ENCODE measurements at places on chromosomes 3 and 15.

DNA sequence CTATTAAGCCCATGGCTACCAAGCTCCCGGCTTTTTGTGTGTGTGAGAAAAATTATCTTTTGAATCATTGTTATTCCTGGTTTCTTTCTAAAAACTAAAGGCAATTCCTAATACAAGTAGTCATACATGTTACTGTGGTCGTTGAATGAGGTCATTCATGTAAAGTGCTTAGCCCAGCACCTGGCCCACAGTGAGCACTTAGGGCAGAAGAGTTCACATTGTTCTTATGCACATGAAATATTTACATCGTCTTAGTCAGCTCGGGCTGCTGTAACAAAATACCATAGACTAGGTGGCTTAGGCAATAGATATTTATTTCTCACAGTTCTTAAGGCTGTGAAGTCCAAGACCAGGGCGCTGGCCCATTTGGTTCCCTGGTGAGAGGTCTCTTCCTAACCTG is 216.1 kb downstream of the SHQ1 start:
- DNase-seq, result no peak

GRCh38 chr3:31502803-31503221 is 29.9 kb upstream of the STT3B start:
- DNase-seq, result no peak

- DNase-seq, result no peak
Measured at GRCh38 chr3:111277226-111277625, 205.6 kb downstream of the NECTIN3 start.

DNA sequence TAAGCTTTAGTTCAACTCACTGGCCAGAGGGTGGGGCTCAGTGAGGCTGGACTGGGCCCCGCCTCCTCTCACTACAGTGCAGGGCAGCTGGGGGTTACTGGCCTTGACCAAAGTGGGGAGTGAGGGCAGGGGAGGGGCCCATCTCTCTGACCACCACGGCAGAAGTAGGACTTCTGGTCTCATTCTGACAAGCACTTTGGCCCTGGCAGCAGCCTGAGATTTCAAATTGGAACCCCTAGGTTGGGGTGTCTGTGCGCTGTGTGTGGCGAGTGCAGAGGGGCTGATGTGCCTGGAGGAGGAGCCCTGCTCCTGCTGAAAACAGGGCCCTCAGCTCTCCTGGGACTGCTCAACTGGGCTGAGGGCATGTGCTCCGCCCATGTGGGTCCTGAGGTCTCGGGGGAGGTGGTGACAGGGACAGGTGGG is 60.3 kb upstream of the RPL32 start:
- DNase-seq, result no peak

DNA sequence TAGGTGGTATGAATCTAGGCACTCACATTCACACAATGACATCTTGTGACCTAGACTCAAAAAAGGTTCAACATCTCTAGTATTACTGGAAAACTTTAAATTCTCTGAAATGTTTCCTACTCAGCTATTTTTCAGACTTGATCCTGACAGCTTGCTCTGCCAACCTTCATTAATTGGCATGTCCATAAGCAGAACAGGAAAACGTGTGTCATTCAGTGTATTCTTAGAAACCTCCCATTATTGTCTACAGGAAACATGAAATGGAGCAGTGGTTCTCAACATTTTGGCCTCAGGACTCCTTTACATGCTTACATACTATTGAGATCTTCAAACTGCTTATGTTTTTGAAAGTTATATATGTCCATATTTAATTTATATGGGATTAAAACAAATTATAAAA is 363.2 kb downstream of the NAALADL2 start:
- no peak for DNase-seq

DNA sequence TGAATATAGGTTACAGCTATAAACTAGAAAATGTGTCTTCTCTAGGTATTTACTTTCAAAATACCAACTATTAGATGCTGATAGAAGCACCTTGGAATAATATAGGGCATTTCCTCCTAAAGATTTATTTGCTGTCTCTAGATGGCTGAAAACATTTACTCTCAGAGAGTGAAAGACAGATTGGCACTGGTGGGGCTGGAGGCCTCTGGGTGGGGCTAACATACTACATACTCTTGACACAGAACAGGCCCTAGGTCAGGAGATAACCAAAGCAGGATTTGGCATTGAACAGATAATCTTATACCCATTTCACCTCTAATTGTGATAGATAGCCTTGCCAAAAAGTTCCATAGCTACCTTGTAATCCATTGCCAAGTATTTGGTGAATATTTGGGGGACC is 253.3 kb upstream of the TBC1D5 start:
- DNase-seq, result no peak

Measured in activated CD4-positive, alpha-beta T cell treated with anti-CD3 and anti-CD28 coated beads for 4 hours (primary cell).